ENCODE measurements at places on chromosomes 5 and 9.

- no peak for DNase-seq
Observed at GRCh38 chr5:2335733-2336515, 415.6 kb downstream of the IRX2 start.

DNA sequence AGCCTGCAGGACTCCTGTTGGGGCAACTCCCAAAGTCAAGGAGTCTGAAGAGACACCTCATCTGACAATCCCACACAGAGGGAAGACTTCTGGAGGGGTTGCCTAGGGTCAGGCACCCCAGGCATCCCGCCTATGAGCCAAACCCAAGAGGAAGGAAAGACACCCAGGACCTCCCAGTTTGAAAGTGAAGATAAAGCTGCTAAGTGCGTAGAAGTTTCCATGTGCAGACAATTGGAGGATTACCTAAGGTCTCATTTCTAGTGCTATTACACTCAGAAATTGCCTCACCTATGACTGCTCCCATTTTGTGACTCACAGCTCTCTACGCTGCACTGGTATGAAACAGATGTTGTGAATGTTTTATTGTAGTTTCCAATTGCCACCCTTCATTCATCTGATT is 322.9 kb downstream of the SLIT3 start:
- no peak for DNase-seq

- DNase-seq: no peak
Observed at GRCh38 chr9:77162366-77162765, 15.0 kb upstream of the VPS13A start.

GRCh38 chr5:62786099-62786498 is 207.5 kb downstream of the LRRC70 start:
- DNase-seq: no peak

DNA sequence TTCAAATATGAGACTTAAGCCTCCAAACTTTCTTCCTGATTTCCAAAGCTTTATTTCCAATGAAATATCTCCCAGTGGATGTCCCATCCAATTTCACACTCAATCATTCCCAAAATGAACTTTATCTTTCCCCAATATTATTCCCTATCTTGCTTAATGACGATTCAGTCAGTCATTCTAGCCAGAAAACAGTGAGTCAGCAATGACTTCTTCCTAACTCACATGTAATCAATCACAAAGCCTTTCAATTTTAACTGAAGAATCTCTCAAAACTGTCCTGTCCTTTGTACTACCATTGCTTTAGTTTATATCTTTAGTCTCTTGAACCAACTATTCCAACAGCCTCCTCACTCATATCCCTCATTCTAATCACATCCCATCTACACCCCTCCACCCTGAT is 34.9 kb downstream of the NSA2 start:
- DNase-seq: no peak

DNA sequence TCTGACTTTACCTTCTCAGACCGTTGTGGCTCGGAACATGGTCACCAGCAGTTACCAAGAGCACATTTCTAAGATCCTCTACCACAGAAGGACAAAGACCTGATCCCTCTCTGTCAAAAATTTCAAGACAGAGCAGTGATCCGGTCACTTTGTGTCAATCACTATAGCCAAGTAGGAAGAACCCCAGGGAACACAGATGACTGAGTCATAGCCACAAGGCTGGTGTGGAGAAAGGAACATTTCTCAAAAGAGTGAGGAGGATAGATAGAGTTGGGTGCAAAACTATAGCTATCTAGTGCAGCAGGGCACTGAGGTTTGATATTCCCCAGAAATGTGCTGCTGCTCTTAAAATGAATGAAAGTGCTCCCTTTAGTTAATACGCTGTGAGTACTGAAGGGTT is 130.7 kb upstream of the SMIM23 start:
- no peak for DNase-seq

- DNase-seq: no peak
Observed at GRCh38 chr5:36523926-36524325, 82.5 kb upstream of the SLC1A3 start.

- no peak for DNase-seq
Observed at GRCh38 chr9:81826517-81826906, 101.7 kb upstream of the SPATA31D4 start.

DNA sequence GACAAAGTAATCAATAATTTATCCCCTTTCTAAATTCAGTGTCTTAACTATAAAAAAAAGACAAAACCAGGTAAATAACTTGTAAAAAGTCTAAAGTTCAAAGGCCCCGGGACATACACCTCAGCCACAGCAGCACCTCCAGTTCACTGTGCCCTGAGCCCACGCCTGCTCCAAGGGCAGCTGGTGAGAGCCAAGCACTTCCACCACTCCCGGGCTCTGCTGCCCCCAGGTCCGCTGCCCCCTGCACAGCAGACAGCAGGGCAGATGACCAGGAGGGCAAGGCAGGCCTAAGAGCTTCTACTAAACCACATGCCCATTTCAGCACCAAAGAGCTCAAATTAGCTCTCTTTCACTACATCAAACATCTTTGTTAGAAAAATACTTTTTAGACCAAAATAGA is 91.9 kb downstream of the CAMSAP1 start:
- no peak for DNase-seq
